Right atrium auricular region (tissue), 2 donors: ENCODE measurements at places on chromosomes 2 and 18. TPM values are rescaled to one million over a fixed set of nuclear protein-coding genes. Genes with fewer than 3 reads are reported as not detected.

The MEP1B gene
- total RNA-seq = not detected

The SIX3 gene
- total RNA-seq = not detected

The RBKS gene
- 2.1 TPM for total RNA-seq

- no peak for DNase-seq
- no peaks in the 10 kb centered on the region for H3K27me3 ChIP-seq
- peaks cover 24% of the 10 kb centered on the region for H3K4me1 ChIP-seq
- H3K36me3 ChIP-seq = no peaks in the 10 kb centered on the region
- no peak overlapping the region for H3K27ac ChIP-seq
These were observed 94.2 kb downstream of the CD8B2 start for GRCh38 chr2:106581328-106581727.

- H3K36me3 ChIP-seq = no peaks in the 10 kb centered on the region
- no peak overlapping the region for H3K27ac ChIP-seq
- no peak overlapping the region for H3K4me3 ChIP-seq
- DNase-seq = no peak
- no peaks in the 10 kb centered on the region for H3K27me3 ChIP-seq
These were observed 546.8 kb upstream of the NETO1 start for GRCh38 chr18:73414598-73414997.

DNA sequence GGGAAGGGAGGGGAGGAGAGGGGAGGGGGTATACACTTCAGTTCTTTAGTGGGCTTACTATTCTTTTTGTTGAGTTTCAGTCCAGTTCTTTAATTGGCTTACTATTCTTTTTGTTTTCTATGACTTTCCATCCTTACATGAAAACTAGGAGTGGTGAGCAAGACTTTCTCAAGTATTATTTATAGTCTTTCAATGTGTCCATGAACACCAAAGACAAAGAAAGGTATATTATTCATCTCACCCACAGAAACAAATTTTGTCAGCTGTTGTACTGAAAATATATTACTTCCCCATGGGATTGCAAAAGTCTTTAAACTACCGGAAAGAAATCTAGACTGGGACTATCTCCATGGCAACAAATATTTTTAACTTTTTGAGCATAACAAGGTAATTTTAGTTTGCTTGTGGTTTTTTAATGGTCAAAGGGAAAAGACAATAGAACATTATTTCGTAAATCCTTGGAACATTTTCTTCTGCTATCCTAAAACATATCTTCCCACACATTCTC is 17.6 kb downstream of the ADAM17 start:
- peaks cover 14% of the 10 kb centered on the region for H3K4me1 ChIP-seq
- DNase-seq = no peak
- H3K4me3 ChIP-seq = no peak overlapping the region
- peak overlapping the region; percentile 25 for H3K27ac ChIP-seq
- no peaks in the 10 kb centered on the region for H3K27me3 ChIP-seq
- H3K36me3 ChIP-seq = peaks cover 21% of the 10 kb centered on the region

- H3K27ac ChIP-seq = no peak overlapping the region
- no peaks in the 10 kb centered on the region for H3K4me1 ChIP-seq
- no peaks in the 10 kb centered on the region for H3K36me3 ChIP-seq
These were observed 98.6 kb upstream of the KLF7 start for GRCh38 chr2:207264310-207264709.

DNA sequence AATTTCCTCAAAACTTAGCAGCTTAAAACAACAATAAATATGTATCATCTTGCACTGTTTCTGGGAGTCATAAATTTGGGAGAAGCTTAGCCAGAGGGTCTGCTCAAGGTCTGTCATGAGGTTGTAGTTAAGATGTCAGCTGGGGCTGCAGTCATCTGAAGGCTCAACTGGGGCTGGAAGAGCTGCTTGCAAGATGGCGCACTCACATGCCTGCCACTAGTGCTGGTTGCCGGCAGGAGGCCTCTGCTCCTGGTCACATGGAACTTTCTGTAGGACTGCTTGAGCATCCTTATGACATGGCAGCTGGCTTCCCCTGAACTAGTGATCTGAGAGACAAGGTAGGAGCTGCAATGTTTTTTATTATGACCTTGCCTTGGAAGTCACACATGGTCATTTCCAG is 215.5 kb upstream of the HAAO start:
- peak; percentile 47 for DNase-seq
- H3K27ac ChIP-seq = no peak overlapping the region
- H3K27me3 ChIP-seq = no peaks in the 10 kb centered on the region
- H3K4me1 ChIP-seq = peaks cover 10% of the 10 kb centered on the region
- H3K4me3 ChIP-seq = no peak overlapping the region

- H3K36me3 ChIP-seq = no peaks in the 10 kb centered on the region
- peaks cover 5% of the 10 kb centered on the region for H3K27me3 ChIP-seq
- DNase-seq = no peak
- no peak within 1 kb of the TSS for H3K27ac ChIP-seq
- no peak within 1 kb of the TSS for H3K4me3 ChIP-seq
These were observed at the start of gene C2orf72 for GRCh38 chr2:231037202-231037730. Gene C2orf72, plus strand, starts transcription at chr2:231037523. Its CDS starts 43 bp downstream, at chr2:231037566.

- H3K27me3 ChIP-seq = no peaks in the 10 kb centered on the region
- no peak for DNase-seq
- no peak overlapping the region for H3K27ac ChIP-seq
These were observed 940.4 kb downstream of the ERBB4 start for GRCh38 chr2:211598238-211598637.

DNA sequence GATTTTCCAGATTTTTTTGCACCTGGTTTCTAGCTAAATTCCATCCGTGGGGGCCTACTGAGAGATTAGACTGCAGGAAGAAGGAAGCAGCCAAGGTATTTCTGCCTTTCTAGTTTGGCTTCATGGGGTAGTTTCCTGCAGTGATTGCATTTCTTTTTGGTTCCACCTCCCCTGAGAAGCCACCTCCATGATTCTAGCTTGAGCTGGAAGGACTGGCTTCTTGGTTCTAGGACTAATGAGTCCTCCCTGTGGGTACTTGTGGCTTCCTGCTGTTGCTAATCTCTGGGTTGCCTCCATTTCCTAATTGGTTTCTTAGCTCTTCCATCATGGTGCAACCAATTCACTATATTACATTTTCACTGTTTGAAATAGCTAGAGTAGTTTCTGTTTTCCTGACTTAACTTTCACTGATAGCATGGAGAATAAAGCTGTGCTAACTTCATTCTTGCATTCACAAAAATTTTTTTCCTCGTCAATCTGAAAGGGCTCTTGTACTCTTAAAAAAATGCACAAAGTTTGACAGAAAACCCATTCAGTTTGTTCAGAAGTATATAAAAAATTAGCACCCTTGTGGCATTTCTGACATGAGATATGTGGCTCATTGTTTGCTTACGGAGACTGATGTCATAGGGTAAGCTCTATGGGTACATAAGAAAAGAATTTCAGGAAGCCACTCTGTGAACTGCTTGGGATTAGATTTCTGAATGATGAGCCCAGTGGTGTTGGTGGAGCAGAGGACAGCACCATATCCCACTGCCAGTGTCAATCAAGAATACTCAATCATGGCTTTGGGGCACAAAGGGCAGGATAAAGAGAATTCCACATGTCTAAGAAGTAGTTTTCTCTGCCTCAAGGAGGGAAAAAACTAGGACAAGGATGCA is 242.8 kb upstream of the RBMS1 start:
- no peak overlapping the region for H3K27ac ChIP-seq
- H3K27me3 ChIP-seq = no peaks in the 10 kb centered on the region
- DNase-seq = no peak
- H3K4me1 ChIP-seq = no peaks in the 10 kb centered on the region
- no peaks in the 10 kb centered on the region for H3K36me3 ChIP-seq
- no peak overlapping the region for H3K4me3 ChIP-seq

DNA sequence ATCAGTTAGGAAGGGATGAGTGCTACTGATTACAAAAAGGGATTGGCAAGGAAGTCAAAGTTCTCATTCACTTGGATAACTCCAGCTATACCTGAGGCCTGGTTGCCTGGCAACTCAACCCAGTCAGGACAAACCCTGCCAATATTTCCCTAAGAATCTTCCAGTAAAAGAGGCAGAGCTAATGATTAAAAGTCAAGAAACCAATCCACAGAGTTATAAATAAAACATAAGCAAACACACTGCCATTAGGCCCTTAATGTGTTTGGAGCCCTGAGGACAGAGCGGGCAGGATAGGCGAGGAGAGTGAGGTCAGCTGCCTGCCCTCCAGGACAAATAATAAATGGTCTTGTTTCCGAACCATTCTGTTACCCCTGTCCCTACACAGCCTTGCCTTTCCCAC is 215.6 kb upstream of the NABP1 start:
- no peak overlapping the region for H3K27ac ChIP-seq
- H3K4me3 ChIP-seq = no peak overlapping the region
- DNase-seq = no peak

DNA sequence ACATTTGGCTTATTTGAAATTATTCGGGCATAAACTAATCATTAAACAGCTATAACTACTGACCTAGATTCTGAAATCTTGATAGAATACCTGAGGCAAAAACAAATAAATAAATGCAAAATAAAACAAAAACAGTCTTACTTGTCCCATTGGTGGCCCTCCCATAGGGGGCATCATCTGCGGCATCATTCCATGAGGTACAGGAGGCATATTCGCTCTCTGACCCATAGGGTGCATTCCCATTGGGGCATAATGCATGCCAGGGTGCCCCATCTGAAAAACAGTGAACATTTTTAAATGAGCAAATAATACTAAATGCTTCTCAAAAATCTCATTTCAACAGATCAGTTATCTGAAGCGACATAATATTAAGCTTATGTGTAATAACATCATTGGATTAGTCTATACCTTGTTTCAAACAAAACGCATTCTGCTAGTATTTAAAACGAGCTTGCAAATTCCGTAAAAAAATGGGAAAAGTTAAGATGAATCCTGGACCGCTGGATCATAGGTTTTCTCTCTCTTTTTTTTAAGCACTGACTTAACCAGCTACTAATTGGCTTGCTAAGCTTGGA is 1.3 kb downstream of the PRPF40A start:
- no peak overlapping the region for H3K27ac ChIP-seq
- no peak for DNase-seq
- peaks cover 8% of the 10 kb centered on the region for H3K36me3 ChIP-seq
- H3K27me3 ChIP-seq = no peaks in the 10 kb centered on the region
